ENCODE measurements at places on chromosomes 3 and 15.

DNA sequence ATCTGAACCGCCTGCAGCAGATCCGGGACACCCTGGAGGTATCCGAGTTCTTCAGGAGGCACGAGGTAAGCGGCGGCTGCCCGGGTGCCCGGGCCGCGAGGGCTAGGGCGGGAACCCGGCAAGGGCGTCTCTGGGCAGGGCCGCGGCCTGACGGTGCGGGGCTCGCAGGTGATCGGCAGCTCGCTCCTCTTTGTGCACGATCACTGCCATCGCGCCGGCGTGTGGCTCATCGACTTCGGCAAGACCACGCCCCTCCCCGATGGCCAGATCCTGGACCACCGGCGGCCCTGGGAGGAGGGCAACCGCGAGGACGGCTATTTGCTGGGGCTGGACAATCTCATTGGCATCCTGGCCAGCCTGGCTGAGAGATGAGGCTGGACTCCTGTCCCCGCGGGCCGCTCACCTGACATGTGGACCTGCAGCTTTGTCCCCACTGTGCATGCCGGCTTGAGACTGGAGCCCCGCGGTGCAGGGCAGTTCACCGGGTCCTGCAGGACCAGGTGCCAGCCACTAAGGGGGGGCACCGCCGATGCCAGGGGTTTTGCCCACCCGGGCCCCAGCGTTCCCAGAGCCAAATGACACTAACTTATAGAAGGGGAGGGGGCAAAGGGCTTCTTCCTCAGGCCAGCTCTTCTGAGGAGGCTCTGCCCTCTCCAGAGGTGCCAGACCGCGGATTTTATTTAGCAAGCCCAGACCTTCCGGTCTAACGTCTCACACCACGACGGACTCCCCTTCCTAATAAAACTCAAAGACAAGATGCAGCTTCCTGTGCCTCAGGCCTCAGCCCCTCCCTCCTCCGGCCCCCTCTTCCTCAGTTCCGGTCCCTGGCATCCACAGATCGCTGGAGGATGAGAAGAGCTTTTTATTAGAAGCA lies 9.4 kb downstream of the ITPKA start:
- no peak for DNase-seq

GRCh38 chr3:79247725-79248043 lies 520.1 kb downstream of the ROBO1 start:
- DNase-seq, result no peak

- DNase-seq, result no peak
Observed at GRCh38 chr3:156723182-156723619, 48.8 kb downstream of the TIPARP start.

DNA sequence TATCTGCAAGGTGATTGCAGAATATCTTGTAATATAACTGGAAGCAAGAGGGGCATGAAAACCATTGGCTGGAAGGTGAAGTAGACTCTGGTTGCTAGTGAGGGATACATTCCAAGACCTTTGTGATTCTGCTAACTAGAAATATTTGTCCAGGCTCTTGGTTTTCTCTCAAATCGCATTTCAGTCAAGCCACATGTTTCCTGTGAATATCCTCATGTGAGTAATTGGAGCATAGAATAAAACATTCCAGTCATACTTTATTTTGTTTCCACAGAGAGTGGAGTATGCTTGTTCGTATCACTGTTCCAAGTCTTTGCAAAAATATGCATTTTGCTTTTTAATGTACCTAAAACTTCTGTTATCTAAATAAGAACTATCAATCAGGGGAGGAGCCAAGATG lies 850.0 kb downstream of the EPHA3 start:
- DNase-seq, result no peak

DNA sequence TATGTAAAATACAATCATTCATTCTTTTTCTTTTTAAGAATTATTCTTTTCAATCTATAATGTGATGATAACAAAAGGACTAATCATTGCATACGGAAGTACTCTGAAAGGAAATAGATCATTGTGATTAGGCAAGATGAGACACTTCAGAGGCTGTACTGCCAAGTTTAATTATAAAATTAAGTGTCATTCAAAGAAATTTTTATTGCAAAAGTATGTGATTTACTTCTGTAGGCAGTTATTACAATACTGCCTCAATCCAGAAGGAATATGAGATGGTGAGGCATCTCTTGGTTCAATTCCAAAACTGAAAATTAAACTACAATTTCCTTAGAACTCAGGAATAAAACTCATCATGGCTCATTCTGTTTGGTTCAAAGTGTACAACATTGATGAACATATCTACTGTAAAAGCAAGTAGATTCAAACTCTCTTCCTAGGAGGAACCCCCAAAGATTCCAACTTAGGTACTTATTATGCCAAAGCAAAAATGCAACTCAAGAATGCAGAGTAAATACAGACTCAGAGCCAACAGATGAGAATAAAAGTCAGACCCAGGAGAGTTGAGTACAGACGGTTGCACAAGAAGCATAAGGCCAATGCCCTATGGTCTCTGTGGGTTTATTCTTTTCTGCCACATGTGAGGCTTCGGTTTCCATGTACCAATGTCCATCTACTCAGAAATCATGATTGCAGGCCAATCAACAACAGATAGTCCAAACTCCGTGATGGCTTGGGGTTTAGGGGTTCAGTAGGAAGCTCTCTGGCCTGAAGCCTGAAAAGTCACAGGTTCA lies 118.5 kb upstream of the WNT5A start:
- no peak for DNase-seq
